ENCODE measurements at places on chromosomes 6 and 20.
A peak's percentile ranks its signal among the peaks of the same experiment; 100 is the strongest.

DNA sequence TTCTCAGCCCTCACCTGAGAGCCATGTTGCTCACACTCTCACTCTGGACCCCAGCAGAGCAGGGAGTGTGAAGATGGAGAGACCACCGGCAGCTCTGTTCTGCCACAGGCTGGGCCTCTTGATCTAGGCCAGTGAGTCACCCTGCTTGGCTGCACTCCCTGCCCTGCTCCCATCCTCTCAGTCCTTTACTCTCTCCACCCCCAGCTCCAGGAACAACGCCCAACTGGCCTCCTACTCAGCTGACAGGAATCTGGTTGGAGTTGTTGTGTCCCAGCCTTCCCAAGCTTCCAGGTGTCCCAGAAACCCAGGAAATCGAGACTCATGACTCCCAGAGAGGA lies at the start of gene PSORS1C1:
Gene PSORS1C1 (plus strand): TSS at position 260 of the 338 bp plus-strand sequence. CDS start 14,833 bp downstream, outside the sequence.
- DNase-seq, result peak; percentile 94

DNA sequence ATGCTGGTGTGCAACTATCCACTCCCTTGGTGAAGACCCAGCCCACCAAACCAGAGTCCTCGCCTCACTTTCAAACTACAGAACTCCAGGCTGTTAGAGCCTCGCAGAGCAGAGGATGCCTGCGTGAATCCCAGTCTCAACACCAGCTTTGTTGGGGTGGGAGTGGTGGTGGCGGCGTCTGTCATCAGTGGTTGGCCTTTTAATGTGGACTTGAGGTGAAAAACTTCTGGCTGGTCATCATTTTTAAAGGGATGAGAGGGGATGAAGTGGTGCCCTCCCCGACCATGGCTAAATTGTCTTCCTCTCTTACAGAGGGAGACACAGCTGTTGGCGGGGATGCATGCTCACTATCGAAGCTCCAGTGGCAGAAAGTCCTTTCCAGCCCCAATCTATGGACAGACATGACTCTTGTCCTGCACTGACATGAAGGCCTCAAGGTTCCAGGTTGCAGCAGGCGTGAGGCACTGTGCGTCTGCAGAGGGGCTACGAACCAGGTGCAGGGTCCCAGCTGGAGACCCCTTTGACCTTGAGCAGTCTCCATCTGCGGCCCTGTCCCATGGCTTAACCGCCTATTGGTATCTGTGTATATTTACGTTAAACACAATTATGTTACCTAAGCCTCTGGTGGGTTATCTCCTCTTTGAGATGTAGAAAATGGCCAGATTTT lies 54.9 kb downstream of the EZR start:
- DNase-seq, result no peak

DNA sequence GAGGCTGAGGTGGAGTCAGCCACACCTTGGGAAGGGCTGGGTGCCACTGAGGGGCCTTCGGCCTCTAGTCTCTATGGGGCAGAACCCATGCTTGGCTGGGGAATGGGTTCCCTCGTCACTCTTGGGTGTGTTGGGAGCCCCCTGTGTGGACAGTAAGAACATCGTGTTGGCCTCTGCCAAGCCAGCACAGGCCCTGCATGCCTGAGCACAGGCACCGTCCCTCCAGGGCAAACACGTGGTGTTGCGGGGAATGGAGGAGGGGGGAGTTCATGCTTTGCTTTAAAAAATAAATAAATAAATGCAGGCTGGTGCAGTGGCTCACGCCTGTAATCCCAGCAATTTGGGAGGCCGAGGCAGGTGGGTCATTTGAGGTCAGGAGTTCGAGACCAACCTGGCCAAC lies 63.0 kb downstream of the EZR start:
- no peak for DNase-seq

DNA sequence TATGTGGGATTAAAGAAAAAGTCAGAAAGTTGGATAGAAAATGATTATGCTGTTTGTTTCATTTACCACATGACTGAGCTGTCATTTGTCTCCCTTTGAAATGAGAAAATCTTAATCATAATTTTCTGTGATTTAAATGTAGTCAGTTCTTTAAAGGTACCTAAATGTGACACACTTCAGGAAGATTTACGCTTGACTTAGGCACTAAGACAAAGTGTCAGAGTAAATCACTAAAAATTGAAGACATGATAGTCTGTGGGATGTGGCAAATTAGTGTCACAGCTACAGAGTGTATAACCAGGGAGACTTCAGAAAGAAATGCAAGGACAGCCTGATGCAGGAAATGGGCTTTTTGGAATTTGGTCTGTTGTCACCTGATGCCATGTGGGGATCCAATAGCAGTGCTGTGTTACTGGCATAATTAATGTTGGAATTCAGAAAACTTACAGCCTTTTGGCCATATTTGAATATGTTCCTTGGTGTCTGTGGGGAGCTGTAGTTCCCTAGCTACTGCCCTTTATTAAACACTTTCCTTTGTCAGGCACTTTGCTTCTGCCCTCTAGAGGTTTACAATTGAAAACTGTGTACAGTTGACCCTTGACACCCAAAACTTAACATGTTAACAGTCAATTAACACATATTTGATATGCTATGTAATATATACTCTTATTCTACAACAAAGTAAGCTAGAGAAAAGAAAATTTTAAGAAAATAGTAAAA lies 493.8 kb downstream of the UTRN start:
- DNase-seq, result no peak

DNA sequence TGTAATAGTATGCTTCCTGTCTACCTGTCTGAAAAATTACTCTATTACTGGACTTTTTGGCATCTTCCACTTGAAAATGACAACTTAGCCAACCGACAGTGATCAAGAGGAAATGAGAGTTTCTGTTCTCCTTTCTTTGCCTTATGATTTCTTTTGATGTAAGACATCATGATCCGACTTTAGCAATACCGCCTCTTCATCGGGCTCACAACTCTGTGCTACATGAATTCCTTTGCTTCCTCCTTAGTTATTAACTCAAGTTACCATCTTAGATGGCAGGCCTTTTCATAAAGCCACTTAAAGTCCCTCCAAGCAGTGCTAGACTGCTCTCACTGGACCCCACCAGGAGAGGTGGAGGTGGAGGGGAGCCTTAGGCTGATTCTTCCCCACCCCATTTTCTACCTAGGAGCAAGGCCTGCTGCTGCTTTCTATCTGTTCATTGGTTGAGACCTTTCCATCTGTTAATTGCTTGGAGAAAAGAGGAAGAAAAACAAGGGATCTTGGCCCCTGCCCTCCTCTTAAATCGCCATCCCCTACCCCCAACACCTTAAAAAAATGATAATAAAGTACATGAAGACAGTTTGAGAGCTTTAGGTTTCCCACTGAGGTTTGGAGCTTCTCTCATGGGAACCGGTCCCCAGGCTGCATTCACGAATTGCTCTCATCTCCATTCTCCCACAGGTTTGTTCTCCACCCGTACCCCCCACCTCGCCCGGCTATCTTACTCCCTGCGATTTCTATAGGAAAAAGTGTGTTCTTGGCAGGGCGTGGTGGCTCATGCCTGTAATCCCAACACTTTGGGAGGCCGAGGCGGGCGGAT lies 21.6 kb upstream of the MCM3 start:
- DNase-seq, result no peak
